ENCODE measurements at places on chromosomes 6 and 20.

DNA sequence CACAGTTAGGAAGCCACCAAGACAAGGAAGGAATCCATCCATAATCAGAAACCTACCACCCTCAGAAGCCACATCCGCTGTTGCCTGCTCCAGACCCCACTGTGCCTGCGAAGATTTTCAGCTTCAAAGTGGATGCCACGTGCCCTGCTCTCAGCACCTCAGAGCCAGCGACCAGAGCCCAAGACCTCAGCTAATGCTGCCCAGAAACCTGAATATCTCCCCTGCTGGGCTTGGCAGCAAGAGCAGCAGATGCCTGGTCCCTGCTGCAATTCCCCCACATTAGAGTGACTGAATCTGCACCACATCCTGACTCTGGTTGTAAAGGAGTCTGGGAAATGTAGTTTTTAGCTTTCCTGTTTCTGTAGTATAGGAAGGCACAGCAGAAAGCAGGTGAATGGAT lies 10.7 kb upstream of the ULBP3 start:
- no peaks in the 10 kb centered on the region for H3K36me3 ChIP-seq
- no peak for DNase-seq
- peaks cover 28% of the 10 kb centered on the region for H3K27me3 ChIP-seq
- no peak overlapping the region for H3K4me3 ChIP-seq
- no peak overlapping the region for H3K27ac ChIP-seq
- no peaks in the 10 kb centered on the region for H3K4me1 ChIP-seq

- DNase-seq = no peak
- no peaks in the 10 kb centered on the region for H3K36me3 ChIP-seq
- H3K27me3 ChIP-seq = no peaks in the 10 kb centered on the region
- H3K4me1 ChIP-seq = peaks cover 14% of the 10 kb centered on the region
Observed at GRCh38 chr6:21263531-21264287, 329.8 kb upstream of the SOX4 start.

DNA sequence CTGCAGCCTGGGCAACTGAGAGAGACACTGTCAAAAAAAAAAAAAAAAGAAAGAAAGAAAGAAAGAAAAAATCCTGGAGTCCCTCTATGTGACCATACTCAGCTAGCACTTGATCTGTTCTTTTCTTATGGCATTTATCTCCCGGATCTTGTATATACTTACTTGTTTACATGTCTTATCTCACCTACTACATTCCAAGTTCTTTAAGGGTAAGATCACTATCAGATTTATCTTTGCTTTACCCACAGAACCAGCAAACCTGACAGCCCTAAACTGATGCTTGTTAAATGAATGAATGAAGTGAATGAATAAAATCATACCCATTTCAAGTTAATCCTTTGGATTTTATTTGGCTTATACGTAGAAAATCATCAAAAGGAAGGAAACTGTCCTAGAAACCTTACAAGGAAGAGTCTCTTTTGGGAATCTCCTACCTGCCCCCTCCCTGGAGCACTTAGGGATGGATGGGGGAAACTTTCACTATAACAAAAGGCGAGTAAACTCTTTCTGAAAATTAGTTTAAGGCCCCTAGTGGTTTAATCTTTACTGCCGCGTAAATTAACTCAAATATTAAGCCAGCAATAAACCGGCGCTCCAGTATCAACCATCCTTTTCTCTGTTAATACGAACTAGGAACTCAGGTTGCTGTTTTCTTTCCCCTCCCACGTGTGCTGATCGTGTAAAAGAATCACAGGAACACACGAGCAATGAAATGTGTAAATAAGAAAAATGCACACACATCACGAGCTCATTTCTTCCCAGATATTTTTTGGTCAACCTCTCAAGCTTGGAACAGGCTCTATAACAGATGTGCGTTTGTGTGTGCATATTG lies 1.3 kb upstream of the UTRN start:
- H3K36me3 ChIP-seq = peaks cover 7% of the 10 kb centered on the region
- H3K27me3 ChIP-seq = no peaks in the 10 kb centered on the region
- peak overlapping the region; percentile 100 for H3K4me3 ChIP-seq
- no peak for DNase-seq
- peak overlapping the region; percentile 100 for H3K27ac ChIP-seq

GRCh38 chr20:41618807-41619311 lies 682 bp upstream of the CHD6 start:
- H3K4me1 ChIP-seq = peaks cover 35% of the 10 kb centered on the region
- H3K27me3 ChIP-seq = no peaks in the 10 kb centered on the region
- H3K27ac ChIP-seq = peak overlapping the region; percentile 78
- H3K4me3 ChIP-seq = peak overlapping the region; percentile 71
- DNase-seq = no peak
- H3K36me3 ChIP-seq = no peaks in the 10 kb centered on the region

DNA sequence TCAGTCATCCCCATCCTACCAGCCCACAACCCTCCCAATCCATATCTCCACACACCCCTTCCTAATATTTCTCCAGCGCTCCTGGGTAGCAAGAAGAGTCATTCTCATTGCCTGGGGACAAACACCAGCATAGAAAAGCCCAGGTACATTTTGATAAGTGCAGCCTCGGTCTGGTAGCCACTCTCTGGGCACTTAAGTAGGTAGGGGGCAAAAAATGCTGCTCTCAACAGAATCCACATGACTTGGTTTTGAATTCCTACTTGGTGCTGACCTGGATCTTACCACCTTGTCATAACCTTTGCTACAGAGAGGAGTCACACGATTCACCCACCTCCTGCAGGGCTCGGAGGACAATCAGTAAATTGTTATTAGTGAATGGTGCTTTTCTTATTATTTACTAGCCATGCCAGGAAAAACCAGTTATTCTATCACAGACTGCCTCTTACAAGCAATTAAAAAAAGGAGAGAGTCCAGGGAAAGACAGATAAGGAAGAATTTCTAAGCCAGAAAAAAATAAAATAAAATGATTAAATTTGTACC lies 249.1 kb downstream of the LY86 start:
- H3K36me3 ChIP-seq = no peaks in the 10 kb centered on the region
- no peak overlapping the region for H3K4me3 ChIP-seq
- DNase-seq = no peak
- no peaks in the 10 kb centered on the region for H3K4me1 ChIP-seq
- H3K27ac ChIP-seq = no peak overlapping the region

DNA sequence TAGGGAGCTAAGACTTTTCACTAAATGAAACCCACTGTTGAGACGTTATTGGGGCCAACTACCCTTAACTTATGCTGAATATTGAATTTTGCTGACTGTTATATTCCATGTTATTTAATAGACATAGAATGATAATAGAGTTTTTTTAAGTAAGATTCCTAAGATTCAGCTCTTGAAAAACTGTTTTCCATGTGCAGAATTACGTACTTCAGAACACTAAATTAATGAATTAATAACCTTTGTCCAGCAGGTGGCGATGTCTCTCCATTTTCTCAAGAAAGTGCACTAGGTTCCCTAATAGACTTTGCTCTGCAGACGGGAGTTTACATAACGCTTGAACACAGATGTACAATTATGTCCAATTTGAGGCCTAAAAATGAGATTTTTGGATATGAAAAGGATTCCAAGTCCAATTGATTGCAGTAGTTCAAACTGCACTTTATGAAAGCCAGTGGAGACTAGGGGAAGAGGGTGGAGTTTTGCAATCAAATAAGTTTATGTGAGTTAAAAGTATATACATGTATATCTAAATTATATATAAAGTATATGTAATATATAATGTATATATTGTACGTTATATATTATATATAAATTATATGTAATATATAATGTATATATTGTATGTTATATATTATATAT lies 282.1 kb downstream of the UST start:
- H3K27me3 ChIP-seq = peaks cover 1% of the 10 kb centered on the region
- H3K27ac ChIP-seq = no peak overlapping the region
- H3K4me1 ChIP-seq = peaks cover 2% of the 10 kb centered on the region
- no peak overlapping the region for H3K4me3 ChIP-seq

DNA sequence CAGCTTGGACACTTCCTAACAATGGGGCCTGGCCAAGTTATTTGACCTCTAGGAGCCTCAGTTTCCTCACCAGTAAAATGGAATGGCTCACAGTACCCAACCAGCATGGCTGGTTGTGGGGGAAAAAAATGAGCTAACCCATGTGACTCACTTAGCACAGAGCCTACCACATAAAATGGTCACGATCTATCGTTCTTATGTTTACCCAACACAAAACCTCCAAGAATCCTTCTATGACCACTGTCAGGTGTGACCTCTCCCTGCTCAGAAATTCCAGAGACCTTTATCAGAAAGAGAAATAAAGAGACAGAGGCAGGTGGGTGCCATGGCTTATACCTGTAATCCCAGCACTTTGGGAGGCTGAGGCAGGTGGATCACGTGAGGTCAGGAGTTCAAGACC lies 39.4 kb downstream of the BPIFB1 start:
- no peak overlapping the region for H3K4me3 ChIP-seq
- DNase-seq = no peak
- H3K27ac ChIP-seq = no peak overlapping the region
- no peaks in the 10 kb centered on the region for H3K36me3 ChIP-seq

DNA sequence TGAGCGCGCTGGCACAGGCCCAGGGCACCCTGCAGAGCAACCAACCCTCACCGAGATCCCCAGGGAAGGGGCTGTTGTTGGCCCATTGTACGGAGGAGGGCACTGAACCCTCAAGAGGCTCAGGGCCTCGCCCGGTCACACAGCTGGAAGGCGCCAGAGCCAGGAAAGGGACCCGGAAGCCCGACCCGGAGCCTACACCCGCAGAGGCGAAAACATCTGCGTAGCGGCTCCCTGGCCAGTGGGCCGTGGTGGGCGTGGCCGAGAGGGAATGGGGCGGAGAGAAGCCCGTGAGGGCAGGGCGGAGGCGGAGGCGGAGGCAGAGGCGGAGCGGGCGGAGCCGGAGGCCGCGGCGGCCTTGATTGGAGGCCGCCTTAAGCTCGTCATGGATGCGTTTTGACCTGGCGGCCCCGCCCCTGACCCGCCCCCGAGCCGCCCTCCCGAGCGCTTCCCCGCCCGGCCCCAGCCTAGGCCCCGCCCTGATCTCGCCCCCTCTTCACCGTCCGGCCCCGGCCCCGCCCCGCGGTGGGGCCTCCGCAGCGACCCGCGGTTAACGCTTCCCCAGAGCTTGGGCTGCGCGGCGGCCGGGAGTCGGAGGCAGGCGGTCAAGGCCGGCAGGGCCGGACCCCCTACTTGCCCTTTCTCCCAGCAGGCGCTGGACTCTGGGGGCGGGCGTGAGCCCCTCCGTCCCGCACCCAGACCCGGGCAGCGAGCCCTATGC lies 2.1 kb upstream of the MRGBP start:
- DNase-seq = peak; percentile 85
- peaks cover 14% of the 10 kb centered on the region for H3K27me3 ChIP-seq
- H3K4me3 ChIP-seq = peak overlapping the region; percentile 74
- H3K36me3 ChIP-seq = peaks cover 8% of the 10 kb centered on the region
- H3K4me1 ChIP-seq = peaks cover 2% of the 10 kb centered on the region

DNA sequence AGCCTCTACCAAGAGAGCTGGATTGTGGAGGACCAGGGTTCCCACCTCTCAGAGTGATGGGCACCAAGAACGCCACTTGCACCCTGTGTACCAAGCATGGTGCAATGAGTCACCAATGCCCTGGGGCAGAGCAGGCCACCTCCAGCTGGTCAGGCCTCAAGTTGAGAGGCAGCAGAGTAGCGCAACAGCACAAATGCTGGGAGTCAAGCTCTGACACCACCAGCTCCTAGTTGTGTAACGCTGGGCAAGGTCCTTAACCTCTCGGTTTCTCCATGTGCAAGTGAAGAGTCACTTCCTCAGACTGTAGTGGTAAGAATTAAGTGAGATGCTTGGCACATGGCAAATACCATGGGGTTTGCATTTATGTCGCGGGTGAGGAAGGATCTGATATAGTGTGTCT lies 25.6 kb downstream of the GFOD1 start:
- no peaks in the 10 kb centered on the region for H3K36me3 ChIP-seq
- peaks cover 25% of the 10 kb centered on the region for H3K27me3 ChIP-seq
- H3K4me3 ChIP-seq = no peak overlapping the region
- no peak for DNase-seq

DNA sequence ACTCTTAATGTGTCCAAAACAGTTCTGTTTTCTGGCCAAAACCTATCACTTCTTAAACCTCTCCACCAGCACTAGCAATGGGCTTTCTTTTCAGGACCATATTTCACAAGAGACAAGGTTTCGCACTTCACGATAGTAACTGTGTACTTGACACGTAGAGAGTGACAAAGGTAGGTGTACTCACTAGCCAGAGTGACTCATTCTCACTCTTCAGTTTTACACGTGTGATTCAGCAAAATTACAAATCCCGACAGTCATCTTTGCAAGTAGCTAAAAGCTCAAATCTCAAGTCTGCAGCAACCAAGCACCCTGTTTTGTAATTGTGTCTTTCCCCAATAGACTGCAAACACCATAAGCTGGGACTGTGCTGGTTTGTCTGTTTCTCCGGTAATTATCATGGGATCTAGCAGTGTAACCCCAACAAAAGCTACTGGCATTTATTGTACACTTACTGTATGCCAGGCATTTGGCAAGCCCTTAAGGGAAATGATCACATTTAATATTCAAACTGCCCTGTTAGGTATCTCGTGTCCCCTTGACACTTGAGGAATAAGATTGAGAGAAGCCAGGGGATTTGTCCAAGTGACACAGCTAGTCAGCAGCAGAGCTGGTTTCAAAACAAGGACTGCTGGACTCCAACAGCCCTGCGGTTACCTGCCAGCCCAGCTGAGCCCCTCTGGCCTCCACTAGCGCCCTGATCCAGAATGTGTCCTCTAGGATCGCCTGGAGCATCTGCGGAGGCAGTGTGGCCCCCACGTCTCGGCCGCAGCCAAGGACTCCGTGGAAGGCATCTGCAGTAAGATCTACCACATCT lies 9.9 kb downstream of the PCIF1 start:
- H3K27ac ChIP-seq = no peak overlapping the region
- H3K4me1 ChIP-seq = no peaks in the 10 kb centered on the region
- no peak for DNase-seq

- H3K27ac ChIP-seq = no peak overlapping the region
- no peak overlapping the region for H3K4me3 ChIP-seq
- no peaks in the 10 kb centered on the region for H3K36me3 ChIP-seq
- no peaks in the 10 kb centered on the region for H3K27me3 ChIP-seq
- no peak for DNase-seq
- no peaks in the 10 kb centered on the region for H3K4me1 ChIP-seq
Observed at GRCh38 chr6:91730710-91731109, 1143.8 kb upstream of the MAP3K7 start.

- DNase-seq = no peak
- peaks cover 30% of the 10 kb centered on the region for H3K27me3 ChIP-seq
- H3K36me3 ChIP-seq = no peaks in the 10 kb centered on the region
- H3K4me1 ChIP-seq = no peaks in the 10 kb centered on the region
- no peak overlapping the region for H3K4me3 ChIP-seq
Observed at GRCh38 chr6:10434235-10434634, 19.4 kb upstream of the TFAP2A start.

GRCh38 chr6:138410048-138410735 lies 6.2 kb downstream of the HEBP2 start:
- H3K36me3 ChIP-seq = peaks cover 51% of the 10 kb centered on the region
- no peaks in the 10 kb centered on the region for H3K27me3 ChIP-seq
- no peak overlapping the region for H3K27ac ChIP-seq
- H3K4me1 ChIP-seq = peaks cover 6% of the 10 kb centered on the region

DNA sequence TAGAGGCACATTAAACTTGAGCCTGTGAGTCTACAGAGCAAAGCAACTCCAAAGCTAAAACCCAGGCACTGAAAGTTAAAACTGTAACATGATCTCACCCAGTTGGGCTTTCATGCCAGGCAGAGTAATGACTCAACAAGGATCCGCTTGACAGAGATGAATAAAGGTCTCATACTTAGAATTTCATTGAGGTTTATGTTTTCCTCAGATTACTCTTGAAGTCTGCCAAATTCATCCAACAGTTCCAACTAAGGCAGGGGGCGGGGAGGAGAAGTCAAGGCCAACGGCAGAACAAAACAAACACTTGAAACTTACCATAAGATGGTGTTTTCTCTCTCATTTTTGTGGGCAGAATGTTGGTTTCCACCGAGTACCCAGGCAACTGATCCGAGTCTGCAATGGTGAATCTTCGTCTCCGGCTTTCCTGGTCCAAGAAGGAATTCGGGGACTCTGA lies 54.0 kb upstream of the IPCEF1 start:
- H3K27ac ChIP-seq = peak overlapping the region; percentile 65
- no peaks in the 10 kb centered on the region for H3K27me3 ChIP-seq
- H3K4me1 ChIP-seq = peaks cover 15% of the 10 kb centered on the region

Data from progenitor cell of endocrine pancreas (in vitro differentiated cells).